ENCODE measurements at places on chromosomes 6 and 20. TPM values are rescaled to one million over a fixed set of nuclear protein-coding genes. Genes with fewer than 3 reads are reported as not detected.

- no peak for DNase-seq
These were observed 47.6 kb upstream of the NOTCH4 start for GRCh38 chr6:32271429-32271828.

GRCh38 chr6:163415620-163416556 lies 1.4 kb downstream of the QKI start:
- peak; percentile 41 for DNase-seq

DNA sequence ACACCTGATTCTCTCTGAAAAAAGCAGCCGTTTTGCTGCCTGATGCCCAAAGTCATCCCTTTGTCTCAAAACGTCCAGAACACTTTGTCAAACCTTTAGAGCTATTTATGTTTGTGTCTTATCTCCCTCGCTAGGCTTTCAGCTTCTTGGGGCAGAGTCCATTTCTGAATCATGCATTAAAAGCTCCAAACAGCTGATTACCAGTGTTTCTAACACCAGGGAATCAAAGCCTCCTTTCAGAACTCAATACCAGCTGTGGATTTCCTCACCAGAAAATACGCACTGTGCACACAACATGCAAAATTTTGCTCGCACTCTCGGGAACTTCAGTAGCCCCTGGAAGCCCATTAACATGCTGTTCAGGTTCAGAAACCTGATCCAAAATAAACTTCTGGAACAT lies 333.3 kb downstream of the HACE1 start:
- no peak for DNase-seq

DNA sequence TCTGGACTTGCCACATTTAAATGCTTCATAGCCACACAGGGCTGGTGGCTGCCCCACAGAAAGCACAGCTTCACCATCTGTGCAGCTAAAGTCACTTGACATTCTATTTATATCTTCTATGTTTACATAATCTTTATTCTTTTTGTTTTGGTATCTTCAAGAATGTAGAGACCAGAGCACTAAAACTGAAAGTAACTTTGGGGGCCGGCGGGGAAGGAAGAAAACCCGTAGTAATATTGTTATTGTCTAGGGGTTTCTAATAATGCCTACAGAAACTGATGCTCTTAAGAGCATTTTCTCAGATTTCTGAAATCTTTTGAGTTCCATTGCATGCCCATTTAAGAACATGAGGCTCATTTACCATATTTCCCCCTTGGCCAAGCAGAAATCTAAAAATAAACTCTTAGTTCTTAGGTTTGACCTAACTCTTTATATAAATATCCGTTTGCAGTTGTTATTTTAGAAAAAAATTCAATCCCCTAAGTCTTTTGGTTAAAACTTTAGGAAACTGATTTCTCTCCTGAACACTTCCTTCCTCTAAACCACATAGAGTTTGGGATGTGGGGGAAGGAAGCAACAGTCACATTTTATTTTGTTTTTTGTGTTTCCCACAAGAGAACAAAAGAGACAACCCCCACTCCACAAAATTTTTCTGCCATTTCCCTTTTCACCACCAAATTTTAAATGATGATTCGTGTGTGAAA lies 207.6 kb downstream of the OGFRL1 start:
- no peak for DNase-seq

- no peak for DNase-seq
These were observed 27.0 kb downstream of the TMEM14A start for GRCh38 chr6:52697903-52698302.

DNA sequence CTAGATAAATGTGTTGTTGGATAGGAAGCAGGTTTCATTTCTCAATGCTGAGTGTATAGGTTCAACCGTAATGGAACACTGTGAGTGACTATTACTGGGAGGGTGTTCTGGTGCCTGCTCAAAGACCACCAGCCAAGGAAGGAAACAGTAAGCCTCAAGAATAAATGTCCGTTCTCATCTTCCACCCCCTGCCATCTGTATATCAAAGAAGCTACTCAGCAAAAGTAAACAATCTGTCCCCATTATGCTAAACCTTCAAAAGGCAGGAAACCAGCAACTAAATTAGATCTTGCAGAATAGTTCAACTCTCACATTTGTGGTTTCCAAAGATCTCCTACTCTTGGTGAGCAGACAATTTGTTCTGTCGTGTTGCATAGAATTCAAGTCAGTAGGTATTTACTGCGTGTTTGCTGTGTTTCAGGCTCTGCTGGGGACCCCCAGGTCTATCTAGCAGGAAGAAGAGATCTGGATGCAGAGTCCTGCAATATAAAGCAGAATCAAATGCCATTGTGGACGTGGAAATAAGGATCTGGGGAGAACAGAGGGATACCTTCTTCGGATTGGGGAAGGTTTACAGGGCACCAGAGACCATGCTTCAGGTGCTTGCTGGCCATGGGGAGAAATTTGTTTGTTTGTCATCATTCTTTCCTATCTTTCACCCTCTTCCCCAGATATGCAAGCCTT lies 87.3 kb downstream of the SCML4 start:
- DNase-seq, result no peak

DNA sequence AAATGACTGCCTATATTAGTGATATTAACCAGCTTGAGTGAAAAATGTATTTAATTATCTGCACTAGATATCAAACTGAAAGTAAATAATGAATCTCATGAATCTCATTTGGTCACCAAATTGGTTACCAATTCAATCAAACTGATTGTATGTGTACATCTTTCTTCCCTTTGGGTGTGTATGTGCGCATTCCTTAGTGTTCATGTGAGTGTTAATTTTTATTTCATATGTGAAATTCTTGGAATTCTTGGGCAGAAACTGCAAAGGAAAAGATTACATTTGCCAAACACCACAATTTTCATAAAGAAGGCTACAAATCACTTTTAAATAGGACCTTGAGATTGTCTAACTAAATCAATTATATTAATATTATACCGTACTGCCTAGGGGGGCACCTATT lies 648.4 kb upstream of the MARCKS start:
- no peak for DNase-seq

- no peak for DNase-seq
These were observed 170.2 kb downstream of the THBS2 start for GRCh38 chr6:169083508-169083874.

Gene ZCCHC3
- total RNA-seq, result 10.4 TPM

Gene L3MBTL3
- 7.8 TPM for total RNA-seq

Gene FAM209A
- total RNA-seq, result 0.26 TPM

Data from HFFc6 (cell line).